ENCODE measurements at places on chromosomes 2 and 18.
A peak's percentile ranks its signal among the peaks of the same experiment; 100 is the strongest.

DNA sequence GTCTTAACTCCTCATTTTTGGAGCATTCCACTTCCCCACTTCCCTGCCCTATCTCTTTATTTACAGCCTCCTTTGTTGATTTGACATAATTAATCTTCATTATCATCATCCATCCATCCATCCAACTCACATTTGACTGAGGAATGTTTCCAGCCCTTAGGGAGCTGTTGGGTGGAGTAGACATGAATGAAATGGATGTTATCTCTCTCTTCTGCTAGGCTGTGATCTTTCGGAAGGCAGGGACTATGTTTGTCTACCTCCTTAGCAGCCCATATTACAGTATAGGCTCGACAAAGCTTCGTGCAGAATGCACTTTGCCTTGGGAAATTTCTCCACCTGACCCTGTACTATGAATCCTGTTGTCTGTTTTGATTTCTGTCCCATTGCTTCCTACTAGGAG, 7.7 kb upstream of the EFEMP1 start:
- no peak for DNase-seq

DNA sequence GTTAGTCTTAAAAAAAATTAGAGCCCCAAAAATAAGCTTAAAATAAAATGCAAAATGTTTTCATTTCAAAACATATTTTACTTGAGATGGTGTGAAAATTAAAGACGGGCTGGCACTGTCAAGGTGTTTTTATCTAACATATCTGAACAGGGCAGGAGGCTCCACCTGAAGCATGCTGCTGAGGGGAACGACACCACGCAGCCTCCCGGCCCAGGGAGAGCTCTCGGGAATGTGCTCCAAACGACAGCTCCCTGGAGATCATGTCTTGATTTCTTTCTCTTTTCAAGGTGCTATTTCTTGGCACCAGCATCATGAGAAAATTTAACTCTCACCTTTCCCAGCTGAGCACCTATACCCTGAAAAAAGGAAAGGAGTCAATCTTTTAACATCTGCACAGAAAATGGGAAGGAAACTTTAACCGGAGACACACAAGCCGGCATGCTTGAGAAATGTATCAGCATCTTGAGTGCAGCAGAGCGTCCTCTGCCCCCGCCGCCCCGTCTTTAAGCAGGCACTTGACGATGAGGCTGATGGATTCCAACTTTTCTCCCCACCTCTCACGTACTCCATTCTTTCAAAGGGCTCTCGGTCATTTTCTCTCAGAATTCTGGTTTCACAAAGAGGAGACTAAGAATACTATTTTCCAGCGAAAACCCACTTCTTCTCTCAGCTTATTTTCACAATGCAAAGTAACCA, 56.6 kb downstream of the EIPR1 start:
- DNase-seq: no peak

DNA sequence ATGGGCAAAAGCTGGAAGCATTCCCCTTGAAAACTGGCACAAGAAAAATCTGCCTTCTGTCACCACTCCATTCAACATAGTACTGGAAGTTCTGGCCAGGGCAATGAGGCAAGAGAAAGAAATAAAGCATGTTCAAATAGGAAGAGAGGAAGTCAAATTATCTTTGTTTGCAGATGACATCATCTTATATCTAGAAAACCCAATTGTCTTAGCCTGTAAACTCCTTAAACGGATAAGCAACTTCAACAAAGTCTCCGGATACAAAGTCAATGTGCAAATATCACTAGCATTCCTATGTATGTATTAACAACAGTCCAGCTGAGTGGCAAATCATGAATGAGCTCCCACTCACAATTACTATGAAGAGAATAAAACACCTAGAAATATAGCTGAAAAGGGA, 1579.3 kb downstream of the SUCLG1 start:
- no peak for DNase-seq

- DNase-seq: no peak
Observed at GRCh38 chr2:140714586-140714985, 1416.2 kb downstream of the LRP1B start.

DNA sequence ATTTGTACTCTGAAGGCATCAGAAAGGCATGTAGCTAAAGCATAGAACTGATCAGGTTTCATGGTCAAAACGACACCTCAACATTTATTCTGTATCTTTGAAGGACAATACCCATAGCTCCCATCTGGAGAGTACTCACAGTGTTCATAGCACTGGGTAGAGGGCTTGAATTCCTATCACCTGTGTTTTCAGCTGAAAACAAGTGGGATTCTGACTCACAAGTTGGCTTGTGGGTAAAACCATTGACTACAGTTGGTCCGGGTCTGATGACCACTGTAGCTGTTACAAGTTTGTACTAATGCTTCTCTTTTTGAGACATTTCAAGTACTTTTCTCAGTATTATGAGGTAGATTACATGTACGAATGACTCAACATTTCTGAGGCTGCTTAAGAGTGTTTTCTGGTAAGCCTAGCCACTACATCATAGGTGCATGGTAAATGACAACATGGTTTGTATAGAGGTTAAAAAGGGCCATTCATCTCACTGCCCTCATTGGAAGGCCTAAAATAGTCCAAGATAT, 68.6 kb upstream of the PELI1 start:
- DNase-seq: no peak

GRCh38 chr18:388200-388599, 112.3 kb downstream of the COLEC12 start:
- DNase-seq: no peak

- DNase-seq: no peak
Observed at GRCh38 chr2:208608122-208608835, 201.7 kb downstream of the PTH2R start.

DNA sequence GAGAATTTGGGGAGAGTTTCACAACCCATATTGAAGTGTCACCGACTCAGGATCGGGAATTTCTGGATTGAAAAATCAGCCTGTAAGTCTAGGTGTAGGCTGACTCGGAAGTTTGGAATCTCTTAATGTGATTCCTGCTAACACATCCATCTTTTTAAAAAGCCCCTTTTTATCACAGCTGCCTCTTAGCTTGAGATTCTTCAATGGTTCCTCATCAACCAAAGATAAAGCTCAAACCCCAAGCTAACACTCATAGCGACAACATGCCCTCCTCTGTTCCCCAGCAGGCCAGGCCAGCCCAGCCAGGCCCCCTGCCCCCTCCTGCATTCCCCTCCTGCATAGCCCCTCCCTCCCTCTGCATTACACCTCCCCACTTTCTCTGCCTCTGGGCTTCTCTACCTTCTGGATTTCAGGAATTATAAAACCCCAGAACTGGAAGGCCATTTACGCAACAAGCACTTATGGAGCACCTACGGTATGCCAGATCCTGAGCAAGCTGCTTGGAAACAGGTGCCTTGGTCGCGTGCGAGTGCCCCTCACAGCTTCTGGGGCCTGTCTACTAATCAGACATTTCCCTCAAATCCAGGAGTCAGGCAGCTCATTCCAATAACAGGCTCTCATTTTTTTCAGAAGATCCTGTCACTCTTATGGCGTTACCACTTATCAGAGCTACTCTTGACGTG, 63.4 kb downstream of the EMX1 start:
- peak; percentile 28 for DNase-seq

GRCh38 chr18:6414723-6415417, at the start of gene L3MBTL4:
TSS of gene L3MBTL4 (minus strand) at chr18:6414911. CDS start at chr18:6311625, 103,286 bp downstream.
- peak; percentile 13 for DNase-seq

- DNase-seq: no peak
Observed at GRCh38 chr2:236675526-236675925, 105.9 kb downstream of the ACKR3 start.

- no peak for DNase-seq
Observed at GRCh38 chr18:6118080-6118479, 222.8 kb upstream of the TMEM200C start.

- DNase-seq: peak; percentile 51
Observed at GRCh38 chr18:29156531-29156930, 979.6 kb upstream of the CDH2 start.

- DNase-seq: no peak
Observed at GRCh38 chr18:12930376-12930775, 17.4 kb upstream of the SEH1L start.

DNA sequence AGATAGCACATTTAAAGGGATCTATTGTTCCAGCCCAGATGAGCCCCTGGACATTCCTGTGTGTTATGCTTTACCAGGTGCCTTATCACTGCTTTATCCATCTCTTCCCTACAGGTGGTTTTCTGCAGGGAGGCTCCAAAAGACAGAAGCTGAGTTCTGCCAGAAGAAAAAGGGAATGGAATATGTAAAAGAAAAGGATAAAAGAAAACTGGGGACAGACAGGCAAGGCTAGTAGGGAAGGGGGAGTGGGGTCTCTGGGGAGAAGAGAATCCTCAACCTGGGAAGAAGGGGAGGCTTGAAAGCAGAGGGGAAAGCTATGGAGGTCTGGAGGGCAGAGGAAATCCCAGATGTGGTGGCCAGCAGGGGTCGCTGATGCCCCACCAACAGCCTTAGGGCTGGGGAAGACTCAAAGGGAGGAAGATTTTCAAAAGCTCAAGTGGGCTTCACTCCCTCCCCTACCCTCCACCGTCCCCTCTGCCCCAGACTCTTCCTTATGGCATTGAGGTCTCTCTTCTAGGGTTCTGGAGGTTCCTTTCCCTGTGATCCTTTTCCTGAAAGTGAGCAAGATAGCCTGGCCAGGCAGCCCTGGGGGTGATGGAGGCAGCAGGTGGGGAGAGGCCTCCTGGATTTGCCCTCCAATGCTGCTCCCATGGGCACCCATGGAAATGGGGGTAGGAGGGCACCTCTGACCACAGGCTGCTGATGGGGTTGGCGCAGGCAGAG, 178.1 kb upstream of the PKDCC start:
- DNase-seq: peak; percentile 68

- no peak for DNase-seq
Observed at GRCh38 chr2:176710657-176711186, 441.5 kb downstream of the MTX2 start.

DNA sequence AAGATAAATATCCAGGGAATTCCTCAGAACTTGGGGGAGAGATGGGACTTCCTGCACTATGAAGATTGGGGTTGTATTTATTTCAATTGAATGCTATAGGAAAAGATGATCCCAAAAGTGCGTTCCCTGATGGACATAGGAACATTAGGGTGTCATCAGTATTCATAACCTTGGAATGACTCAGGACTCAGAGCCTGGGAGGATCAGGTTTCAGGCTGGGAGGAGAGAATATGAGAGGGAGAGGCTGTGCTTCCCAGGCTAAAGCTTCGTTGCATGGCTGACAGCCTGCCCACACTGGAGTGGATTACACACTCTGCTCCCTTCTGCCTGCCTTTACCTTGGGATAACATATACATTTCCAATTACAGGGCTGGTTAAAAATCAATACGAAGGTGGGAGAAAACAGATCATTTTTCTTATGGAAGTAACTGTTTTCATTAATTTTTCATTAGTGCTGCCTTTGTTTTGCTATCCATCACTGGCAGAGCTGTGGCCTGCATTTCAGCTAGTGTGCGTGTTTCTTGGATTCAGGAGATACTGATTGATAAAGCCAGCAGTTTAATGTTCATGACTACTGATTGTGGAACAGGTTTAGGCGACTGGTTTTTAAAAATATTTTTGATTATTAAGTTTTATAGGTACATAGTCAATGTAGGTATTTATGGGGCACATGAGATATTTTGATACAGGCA, 118.7 kb downstream of the KCTD1 start:
- peak; percentile 84 for DNase-seq

DNA sequence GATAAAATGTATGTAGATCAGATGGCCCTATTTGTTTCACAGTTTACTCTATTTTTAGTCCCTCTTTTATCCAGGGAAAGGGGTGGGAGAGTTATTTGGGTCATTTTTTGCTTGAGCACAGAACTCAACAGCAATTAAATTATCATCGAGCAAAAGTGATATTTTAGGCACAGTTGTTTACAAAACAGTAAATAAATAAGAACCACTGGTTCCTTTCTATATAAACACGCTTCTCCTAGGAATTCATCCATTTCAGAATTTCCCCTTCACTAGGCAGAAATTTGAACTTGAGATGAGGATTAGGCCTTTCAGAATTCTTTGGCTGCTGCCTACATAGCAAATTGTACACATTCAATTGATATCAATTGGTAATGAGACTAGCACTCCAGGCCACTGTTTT, 812.4 kb downstream of the CNTNAP5 start:
- no peak for DNase-seq

DNA sequence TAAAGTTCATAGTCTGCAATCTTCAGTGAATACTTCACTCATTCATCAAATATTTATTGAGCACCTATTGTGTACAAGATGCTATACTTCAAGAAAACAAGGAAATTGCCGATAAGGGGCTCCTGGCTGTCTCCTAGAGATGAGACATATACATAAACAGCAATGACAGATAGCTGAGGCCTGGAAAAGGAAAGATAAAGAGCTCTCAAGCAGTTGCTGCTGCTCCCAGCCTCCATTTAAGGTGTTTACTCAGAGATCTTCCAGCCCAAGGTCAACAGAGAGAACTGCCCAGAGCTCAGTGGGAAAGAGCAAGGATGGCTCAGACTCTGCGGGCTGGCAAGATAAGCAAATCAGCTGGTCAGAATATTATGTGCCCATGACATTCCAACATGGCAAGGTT, 3.3 kb upstream of the SLC14A2 start:
- no peak for DNase-seq

DNA sequence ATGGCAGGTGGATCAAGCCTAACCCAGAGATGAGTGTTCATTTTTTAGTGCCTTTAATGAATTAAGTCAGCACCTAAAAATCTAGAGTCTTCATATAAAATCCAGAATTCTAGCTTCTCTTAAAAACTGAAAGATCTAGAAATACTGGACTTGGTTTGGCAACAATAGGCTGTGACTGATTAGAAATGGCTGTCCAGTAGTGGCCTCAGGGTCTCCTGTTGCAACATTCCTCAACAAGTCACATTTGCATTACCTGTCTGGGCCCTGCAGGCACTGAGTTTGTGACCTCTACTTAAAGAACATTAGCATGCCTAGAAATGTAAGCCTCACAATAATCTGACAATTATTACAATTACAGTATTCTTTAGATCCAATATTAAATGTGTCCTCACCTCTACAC, 33.1 kb downstream of the MBD2 start:
- peak; percentile 4 for DNase-seq

GRCh38 chr2:47266939-47267710, 112.0 kb upstream of the STPG4 start:
- no peak for DNase-seq

Measured in RWPE1 (cell line).